ENCODE measurements at places on chromosomes 2 and 18.

DNA sequence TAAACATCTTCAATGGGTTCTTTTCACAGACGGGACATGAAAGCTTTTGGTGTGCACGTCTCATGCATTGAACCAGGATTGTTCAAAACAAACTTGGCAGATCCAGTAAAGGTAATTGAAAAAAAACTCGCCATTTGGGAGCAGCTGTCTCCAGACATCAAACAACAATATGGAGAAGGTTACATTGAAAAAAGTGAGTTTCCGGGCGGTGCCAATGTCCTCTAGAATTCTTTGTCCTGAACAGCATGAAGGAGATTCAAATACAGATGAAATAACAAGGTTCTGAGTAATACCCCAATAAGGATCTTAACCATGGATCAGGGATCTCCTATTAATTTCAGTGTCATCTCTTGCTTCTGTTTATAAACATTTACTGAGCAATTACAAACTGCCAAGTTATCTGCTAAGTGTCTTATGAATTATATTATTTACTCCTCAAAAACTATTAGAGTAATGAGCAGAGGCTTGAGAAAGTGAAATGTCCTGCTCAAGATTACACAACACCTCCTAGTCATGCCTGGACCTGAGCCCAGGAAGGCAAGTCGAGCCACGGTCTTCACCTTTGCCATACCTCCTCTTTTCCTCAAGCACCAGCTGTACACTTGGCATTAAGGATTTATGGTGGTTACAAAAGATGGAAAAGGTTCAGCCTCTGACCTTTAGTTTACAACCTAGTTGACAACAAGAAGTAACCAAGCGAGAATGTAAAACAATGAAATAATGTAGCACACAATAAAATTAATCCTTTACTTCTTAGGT lies 22.6 kb downstream of the DHRS9 start:
- peak; percentile 5 for DNase-seq

- peak; percentile 48 for DNase-seq
Observed at GRCh38 chr2:188773075-188773474, 201.1 kb upstream of the COL3A1 start.

GRCh38 chr2:122525336-122525735 lies 769.9 kb downstream of the TSN start:
- DNase-seq: no peak

DNA sequence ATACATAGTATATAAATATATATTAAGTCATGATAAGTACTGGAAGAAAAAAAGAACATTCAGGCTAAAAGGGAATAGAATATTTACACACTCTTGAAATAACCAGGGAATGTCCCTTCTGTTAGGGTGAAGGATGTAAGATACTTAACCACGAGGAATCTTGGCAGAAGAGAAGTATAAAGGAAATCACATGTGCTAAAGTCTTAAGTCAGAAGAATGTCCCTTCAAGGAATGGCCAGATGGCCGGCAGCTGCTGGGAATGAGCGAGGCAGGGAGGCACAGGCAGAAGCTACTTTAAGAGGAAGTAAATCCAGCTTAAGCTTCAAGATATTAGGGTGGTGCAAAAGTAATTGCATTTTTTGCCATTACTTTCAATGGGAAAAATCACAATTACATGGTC lies 5.5 kb downstream of the CCDC102B start:
- peak; percentile 96 for DNase-seq

- DNase-seq: no peak
Observed at GRCh38 chr2:186641132-186641806, 51.4 kb downstream of the ITGAV start.

GRCh38 chr2:65527451-65528240 lies 95.2 kb upstream of the SPRED2 start:
- DNase-seq: no peak

DNA sequence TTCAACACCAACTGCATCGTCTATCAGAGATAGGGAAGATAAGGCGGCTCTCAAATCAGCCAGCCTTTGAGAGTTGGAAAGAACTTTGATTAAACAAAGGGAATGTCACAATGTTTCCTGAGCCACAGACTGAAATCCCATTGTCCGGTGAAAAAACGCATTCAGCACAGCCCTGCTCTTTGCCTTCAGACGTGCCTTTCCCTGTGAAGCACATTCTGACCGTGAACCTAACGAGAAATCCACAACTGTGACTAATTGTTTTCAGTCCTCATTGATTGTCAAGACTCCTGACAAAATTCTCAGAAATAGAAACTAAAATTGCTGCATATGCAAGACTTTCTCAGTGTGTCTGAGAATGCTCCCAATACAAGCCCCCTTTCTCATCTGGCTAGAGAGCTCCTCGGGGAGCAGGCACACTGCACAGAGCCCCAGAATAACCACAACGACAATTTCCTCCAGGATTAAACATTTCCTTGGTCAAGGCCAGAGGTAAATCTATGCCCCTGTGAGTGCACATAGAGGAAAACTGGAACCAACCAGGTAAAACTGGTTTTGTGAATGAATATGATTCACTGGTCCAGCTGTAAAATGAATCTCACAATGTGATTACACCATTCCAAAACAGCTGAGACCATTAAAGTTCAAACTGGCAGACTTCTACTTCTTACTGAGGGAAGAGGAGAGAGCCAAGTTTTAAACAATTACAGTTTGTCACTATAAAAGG lies 561.9 kb upstream of the ID2 start:
- peak; percentile 73 for DNase-seq

DNA sequence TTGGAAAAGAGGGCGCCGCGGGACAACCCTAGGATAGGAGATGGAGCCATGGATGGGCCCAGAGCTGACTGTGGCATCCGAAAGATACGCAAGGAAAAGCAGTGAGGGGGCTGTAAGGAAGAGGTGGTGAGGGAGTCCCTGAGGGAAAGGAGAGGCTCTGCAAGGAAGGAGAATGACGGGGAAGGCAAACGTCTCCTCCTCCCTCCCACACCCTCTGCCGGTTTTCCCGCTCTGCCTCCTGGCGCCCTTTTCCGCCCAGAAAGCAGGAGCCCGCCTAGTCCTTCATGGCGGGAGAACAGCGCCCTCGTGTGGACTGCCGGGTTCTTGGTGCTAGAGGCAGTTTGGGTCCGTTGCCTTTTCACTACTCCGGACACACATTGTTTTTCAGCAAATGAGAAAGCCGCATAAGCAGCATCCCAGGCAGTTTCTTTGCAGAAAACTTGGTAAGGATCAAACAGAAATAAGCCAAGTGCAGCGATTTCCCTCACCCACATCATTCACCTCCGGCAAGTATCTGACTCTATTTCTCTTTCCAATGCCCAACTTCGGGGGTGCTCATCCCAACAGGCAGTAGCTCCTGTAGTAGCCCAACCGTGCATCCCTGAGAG lies 200.4 kb downstream of the INO80D start:
- peak; percentile 76 for DNase-seq

DNA sequence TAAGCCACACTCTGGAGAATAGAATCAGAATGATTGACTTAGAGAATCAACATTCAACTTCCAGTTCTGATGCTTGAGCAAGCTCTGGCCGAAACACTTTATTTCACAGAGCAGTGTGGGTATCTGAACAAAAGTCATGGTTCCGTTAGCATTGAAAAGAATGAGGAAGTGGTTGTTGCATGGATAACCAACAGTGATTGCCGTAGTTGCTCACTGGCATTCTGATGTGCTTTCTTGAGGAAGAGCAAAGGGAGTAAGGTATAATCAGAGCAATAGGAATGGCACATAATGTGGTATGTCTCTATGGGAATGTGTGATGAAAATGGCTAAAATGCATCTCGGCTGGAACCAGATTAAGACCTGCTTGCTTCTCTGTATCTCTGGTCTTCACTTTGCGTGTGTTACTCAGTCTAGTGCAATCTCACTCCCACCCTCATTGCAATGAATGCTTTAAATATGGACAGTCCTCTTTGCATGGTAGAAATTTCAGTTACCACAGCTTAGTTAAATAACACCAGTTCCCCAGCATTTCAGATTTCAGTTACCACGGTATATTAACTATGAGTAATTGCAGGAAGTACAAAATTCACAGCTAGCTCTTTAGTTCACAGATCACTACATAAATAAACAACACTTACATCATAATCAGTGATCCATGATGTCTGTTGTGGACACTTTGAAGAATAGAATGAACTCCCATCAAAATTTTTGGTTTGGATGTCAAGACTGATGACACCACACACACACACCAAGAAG lies 7.8 kb upstream of the RAB12 start:
- no peak for DNase-seq

DNA sequence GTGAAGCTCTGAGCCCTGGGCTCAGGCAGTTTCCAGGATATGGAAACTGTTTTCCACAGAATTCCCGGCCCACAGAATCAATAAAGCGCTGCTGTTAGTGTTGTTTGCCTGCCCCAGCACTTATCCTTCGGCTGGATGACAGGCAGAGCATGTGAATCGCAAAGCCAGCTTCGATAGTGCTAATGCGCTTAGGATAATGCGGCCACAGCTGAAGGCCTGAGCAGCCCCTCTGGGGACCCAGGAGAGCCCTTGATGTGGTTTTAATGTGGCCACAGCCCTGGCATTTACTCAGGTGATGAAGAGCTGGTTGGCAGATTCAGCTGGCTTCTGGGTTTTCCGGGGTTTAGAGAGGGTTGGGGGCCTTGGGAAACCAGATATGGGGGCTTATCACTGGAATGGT lies 23.7 kb downstream of the PCARE start:
- no peak for DNase-seq

- DNase-seq: peak; percentile 60
Observed at GRCh38 chr2:225670111-225670974, 270.8 kb downstream of the NYAP2 start.

DNA sequence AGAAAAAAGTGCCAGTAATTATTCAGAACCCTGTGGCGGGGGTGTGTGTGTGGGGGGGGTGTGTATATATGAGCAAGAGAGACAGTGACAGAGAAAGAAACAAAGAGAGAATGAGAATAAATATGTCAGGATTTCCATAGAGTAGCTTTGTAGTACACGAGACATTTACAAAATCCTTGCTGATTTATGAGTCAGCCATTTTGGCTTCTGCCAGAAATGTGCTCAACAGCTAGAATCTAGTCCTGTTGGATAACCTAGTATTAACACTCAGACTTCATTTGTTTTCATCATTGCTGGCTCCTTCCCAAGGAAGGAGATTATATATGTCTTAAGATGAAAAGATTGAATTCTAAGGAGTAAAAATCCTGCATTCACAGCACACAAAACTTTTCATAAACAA lies 140.5 kb upstream of the HNRNPA3 start:
- peak; percentile 4 for DNase-seq

DNA sequence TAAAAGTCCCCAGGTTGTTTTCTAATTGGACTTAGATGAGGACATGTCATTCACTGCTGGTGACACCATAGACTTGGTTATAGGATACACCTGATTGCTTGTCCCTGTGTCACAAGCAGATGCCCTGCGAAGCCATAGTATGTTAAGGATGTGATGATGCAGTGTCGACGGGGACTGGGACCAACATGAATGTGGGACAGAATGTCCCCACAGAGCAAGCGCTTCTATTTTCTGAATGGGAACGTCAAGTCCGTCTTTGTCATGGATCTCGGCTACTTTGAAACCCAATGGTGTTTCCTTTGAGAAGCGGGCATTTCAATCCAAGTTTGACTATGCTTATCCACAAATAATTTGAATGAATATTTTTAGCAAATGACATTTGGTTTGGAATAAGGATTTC lies 2.1 kb downstream of the GCG start:
- DNase-seq: no peak

DNA sequence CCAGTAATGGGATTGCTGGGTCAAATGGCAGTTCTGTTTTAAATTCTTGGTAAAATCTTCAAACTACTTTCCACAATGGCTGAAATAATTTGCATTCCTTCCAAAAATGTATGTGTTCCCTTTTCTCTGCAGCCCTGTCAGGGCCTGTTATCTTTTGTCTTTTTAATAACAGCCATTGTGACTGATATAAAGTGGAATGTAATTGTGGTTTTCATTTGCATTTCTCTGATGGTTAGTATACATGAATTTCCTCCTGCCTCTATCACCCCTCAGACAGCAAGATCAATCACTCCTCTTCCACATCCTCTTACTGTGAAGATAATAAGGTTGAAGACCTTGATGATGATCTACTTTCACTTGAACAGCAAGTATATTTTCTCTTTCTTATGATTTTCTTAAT lies 304.8 kb upstream of the FSIP2 start:
- no peak for DNase-seq

DNA sequence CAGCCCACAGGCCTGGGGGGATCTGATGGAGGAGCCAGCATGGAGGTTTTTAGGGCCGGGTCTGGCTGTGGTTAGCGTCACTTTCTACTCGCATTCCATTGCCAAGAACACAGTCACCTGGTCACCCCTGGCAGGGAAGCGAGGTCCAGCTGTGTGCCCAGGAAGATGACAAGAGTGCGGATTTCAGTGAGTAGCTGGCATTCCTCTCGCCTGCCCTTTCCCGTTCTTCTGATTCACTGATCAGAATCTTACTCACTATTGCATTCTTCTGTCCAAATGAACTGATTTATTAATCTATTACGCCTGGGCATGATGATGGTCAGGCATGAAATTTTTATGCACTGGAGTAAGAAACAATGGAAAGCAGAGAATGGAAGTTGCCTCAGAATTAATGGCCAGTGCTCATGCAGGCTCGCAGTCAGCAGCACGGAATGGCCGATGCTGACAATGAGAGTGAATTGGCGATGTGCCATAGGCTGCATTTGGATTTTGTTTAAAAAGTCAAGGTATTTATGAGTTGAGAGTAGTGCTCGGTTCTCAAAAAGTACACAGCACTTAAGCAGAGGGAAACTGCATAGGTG lies 76.4 kb upstream of the MGAT5 start:
- DNase-seq: no peak

DNA sequence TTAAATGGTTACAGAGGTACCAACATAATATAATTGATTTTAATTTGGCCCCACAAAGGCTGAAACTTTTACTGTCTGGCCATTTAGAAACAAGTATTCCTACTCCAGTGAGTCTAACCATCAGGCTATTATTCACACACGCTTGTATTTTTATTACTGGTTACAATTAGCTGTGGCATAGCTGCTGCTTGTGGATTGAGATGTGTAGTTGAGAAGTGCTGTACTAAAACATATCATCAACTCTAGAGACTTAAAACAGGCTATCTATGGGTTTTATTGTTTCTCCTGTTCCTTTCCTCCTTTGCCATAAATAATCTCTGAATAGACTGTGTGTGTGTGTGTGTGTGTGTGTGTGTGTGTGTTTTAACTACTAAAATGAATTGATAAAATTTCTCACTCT lies 530.2 kb downstream of the CCDC85A start:
- peak; percentile 11 for DNase-seq

DNA sequence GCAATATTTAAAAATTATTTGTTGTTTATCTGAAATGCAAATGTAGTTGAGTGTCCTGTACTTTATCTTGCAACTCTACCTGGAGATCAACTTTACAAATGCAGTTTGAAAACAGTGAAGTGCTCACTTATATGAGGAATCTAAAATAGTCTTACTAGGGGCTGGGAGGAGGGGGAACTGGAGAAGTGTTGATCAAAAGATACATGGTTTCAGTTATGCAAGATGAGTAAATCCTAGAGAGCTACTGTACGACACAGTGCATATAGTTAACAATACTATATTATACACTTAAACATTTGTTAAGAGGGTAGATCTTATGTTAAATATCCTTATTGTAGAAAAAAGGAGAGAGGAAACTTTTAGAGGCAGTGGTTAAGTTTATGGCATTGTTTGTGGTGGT lies 241.9 kb downstream of the BCL11A start:
- no peak for DNase-seq

Measured in AG10803 (cell line).